Naive thymus-derived CD8-positive, alpha-beta T cell (primary cell): ENCODE measurements at places on chromosomes 1 and 21. TPM values are rescaled to one million over a fixed set of nuclear protein-coding genes. Genes with fewer than 3 reads are reported as not detected.

The ADAMTS4 gene
- total RNA-seq: 4.8 TPM

The TLR5 gene
- 1.2 TPM for total RNA-seq

- no peak overlapping the region for H3K4me3 ChIP-seq
- peak overlapping the region; percentile 87 for H3K27ac ChIP-seq
- H3K36me3 ChIP-seq: peaks cover 3% of the 10 kb centered on the region
Measured at GRCh38 chr1:94884106-94884505, 42.8 kb downstream of the CNN3 start.

GRCh38 chr1:167418391-167418790 lies 99.9 kb downstream of the CD247 start:
- no peaks in the 10 kb centered on the region for H3K27me3 ChIP-seq
- peaks cover 2% of the 10 kb centered on the region for H3K4me1 ChIP-seq
- DNase-seq: no peak

DNA sequence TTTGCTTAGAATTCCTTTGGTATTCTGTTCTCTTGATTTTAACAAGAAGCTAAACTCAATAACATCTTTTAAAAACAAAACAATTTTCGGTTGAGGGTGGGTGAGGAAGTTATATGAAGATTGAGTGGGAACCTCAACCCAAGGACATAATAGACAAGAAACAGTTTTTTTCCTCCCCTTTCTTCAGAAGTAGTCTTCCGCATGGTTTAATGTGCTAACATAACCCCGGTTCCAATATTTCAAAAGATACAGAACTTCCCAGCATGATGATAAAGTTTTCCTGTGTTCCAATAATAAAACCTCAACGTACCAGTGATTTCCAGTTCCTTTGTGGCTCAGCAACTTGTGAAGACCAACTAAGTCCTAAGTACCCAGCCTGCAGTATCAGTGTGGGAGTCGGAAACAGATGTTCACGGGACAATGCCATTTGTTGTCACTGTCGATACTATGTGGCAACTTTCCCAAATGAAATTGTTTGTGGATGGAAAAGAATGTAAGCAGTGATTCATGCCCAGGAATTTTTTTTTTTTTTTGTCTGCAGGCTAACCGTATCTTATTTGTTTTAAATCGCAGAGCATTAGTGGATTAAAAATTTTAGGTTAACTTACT lies 48.5 kb downstream of the NR5A2 start:
- DNase-seq: no peak
- H3K27me3 ChIP-seq: peaks cover 19% of the 10 kb centered on the region
- H3K36me3 ChIP-seq: no peaks in the 10 kb centered on the region
- H3K27ac ChIP-seq: no peak overlapping the region
- H3K4me3 ChIP-seq: no peak overlapping the region
- no peaks in the 10 kb centered on the region for H3K4me1 ChIP-seq

GRCh38 chr1:247746391-247746935 lies 1.5 kb downstream of the OR14A2 start:
- no peaks in the 10 kb centered on the region for H3K4me1 ChIP-seq
- H3K36me3 ChIP-seq: no peaks in the 10 kb centered on the region
- no peak overlapping the region for H3K27ac ChIP-seq
- DNase-seq: no peak
- no peaks in the 10 kb centered on the region for H3K27me3 ChIP-seq

GRCh38 chr1:45846931-45847330 lies 43.5 kb downstream of the MAST2 start:
- H3K27me3 ChIP-seq: no peaks in the 10 kb centered on the region
- H3K36me3 ChIP-seq: peaks cover 7% of the 10 kb centered on the region
- H3K4me3 ChIP-seq: no peak overlapping the region
- no peak overlapping the region for H3K27ac ChIP-seq

DNA sequence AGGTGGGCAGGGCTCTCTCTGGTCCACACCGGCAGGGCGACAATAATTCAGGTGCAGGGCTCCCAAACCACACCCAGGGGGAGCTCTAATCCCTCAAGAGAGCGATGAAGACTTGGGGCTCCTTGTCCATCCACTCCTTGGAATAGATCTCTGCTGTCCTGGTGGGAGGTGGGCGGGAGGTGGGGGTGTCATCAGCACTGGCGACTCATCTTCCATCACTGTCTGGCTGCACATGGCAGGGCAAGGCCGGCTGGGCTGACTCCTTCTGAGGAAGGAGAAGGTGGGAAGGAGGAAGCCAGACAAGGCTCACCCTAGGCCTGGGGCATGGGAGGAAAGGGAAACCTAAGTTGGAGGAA lies 29.3 kb downstream of the TNNT2 start:
- no peak for DNase-seq
- H3K27me3 ChIP-seq: peaks cover 38% of the 10 kb centered on the region
- no peak overlapping the region for H3K27ac ChIP-seq
- H3K4me1 ChIP-seq: no peaks in the 10 kb centered on the region
